ENCODE measurements at places on chromosomes 2 and 18.

DNA sequence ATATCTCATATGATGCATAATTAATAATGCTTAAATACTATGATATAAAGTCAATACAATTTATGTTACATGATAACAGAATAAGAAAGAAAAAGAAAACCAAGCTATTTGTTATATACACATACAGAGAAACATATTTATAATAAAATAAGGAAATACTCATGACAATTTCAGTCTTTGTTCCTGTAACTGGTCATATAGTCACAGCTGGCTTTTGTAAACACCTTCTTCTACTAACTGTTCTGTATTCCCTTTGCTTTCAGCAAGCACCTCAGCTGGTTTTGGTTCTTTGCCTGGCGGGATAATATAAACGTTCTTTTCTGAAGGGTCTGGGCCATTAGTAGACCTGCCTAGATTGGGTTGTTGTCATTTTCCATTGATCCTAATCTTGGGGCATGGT, 158.5 kb downstream of the COPS8 start:
- no peak for DNase-seq

DNA sequence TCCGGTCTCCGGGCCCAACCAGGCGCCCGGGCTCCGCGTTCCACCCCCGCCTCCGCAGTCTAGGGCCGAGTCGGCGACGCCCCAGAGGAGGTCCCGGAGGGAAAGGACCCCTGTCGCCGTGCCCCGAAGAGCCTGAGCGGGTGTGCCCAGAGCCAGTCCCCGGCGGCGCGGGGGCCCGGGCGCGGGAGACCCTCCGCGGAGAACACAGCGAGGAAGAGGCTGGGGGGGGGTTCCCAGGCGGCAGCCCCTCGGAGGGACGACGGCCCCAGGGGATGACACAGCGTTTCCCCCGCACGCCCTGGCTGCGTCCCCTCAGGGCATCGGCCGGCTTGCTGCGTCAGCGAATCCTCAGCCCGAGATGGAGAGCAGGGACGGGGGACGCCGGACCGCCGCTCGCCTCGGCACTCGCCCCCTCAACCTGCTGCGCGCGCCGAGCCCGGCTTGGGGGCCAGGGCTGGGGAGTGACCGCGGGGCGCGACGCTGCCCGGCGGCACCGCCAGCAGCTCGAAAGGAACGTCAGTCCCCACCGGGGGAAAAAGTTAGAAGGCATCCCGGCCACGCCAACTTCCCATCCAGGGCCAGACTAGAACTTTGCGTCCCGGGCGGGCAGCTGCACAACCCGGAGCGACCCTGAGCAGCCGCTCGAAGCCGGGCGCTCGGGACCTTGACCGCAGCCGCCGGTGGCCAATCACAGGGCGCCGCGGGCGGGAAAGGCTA, 711 bp downstream of the SFXN5 start:
- DNase-seq: no peak

DNA sequence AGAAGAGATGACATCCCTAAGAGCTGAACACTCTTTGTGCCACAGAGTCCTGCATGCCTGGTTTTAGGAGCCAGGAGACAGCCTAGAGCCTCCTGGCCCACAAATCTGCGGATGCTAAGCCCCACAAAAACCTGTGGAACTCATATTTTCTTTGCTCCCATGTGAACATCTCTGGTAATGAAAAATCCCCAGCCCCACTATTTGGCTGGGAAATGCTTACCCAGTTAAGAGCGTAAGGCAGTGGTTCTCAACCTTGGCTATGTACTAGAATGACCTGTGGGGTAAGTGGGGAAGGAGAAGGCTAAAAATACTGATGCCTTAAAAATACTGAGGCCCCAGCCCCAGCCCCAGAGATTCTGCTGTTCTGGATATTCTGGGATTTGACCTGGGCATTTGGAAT, 208.1 kb downstream of the EN1 start:
- DNase-seq: no peak

- DNase-seq: no peak
Measured at GRCh38 chr2:46363535-46364170, 66.4 kb downstream of the EPAS1 start.

GRCh38 chr18:48915626-48916425, 34.9 kb downstream of the SMAD7 start:
- no peak for DNase-seq

DNA sequence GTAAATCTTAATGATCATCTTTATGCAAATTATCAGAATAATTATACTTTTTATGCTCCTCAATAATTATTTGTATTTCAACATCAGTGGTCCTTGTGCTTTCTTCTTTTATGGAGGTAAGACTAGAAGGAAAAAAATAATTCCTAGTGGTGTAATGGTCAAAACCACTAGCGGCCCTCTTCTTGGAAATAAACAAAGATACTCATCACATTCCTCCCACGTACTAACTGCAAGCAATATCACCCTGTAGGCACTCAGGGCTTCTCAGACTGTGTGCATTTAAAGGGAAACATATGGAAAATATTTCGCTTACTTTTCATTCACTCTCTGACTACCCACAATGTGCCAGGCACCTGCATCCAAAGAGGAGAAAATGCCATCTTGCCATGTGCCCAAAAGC, 263.7 kb downstream of the DOK6 start:
- no peak for DNase-seq

DNA sequence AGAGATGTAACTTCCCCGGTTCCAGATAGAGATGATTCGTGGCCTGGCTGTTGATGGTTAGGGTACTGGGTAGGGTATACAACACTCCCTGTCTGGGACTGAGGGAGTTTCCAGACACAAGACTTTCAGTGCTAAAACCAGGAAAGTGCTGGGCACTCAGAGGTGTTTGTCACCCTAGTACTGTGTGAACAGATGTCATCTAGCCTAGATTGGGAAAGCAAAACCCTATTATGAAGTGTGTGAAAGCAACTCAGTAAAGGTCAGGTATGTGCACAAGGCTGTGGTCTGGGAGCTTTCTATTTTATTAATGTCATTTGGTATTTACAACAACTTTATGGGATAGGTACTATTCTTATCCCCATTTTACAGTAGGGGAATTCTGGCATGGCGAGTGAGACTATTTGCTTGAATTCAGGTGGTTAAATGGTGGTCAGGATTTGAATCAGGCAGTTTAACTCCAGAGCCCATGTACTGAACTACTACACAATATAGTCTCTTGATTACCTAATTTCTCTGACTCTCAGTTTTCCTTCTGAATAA, 2.6 kb downstream of the BZW1 start:
- no peak for DNase-seq

- DNase-seq: peak; percentile 47
Measured at GRCh38 chr2:159185401-159186130, 100.9 kb downstream of the WDSUB1 start.

DNA sequence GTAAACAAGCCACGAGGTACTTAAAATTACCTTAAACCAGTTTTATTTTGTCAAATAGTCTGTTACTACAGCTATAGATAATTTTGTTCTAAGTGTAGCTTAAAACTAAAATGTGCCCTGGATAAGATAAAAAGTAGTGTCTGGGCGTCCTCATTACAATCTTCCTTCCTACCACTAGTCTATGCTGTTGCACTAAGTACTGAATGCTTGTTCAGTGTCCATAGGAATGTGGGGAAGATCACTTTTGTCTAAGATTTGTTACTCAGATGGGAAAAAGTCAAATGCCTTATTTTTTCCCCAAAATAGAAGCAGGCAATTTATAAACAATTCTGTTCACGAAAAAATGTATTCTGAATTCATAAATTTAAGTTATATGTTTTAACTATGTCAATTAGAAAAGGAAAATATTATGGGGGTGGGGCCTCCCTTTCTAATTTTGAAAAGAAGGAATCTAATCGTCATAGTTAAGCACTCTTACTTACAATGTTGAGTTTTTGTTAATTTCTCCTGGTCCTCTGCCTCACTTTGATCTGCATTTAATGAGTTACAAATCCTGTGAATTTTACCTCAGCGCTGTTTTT, 140.4 kb upstream of the VRK2 start:
- DNase-seq: peak; percentile 18

DNA sequence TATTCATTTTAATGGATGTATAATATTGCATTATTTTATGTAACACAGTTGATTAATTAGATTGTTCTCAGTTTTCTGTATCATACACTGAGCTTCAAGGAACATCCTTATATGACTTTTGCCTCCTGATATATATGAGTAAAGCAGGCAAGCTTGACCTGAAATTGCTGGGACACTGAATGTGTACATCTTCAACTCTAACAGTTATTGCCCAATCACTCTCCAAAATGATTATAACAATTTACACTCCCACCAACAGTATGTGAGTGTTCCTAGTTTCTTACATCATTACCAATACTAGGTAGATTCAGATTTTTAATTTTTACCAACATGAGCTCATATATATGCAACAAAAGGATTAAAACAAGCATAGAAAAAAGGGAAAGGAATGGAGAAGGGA, 379.4 kb downstream of the SETBP1 start:
- no peak for DNase-seq

All from HuH-7.5 (cell line).